ENCODE measurements at places on chromosomes 4 and X. TPM values are rescaled to one million over a fixed set of nuclear protein-coding genes. Genes with fewer than 3 reads are reported as not detected.
A peak's percentile ranks its signal among the peaks of the same experiment; 100 is the strongest.

FAM149A gene
- 5.1 TPM for total RNA-seq

NWD2 gene
- not detected for total RNA-seq

MID2 gene
- total RNA-seq: 1.8 TPM

- no peak for DNase-seq
These were observed 54.2 kb downstream of the MOSPD2 start for GRCh38 chrX:14927401-14927800.

DNA sequence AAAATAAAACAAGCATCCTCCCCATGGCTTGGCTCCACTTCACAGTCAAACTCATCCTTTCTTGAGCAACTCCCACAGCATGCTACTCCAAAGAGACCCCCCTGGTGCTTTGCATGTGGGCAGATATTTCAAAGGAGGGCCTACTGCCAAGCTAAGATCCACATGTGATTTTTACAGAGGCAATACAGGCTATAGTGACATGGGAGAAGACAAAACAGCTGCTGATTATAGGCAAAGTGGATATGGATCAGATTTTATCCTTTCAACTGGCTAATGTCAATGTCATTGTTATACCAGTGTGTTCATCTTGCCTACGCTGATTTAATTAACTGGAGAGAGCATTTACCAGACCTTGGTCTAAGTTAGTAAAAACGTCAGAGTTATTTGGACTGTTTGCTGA is 328.3 kb downstream of the KLHL13 start:
- no peak for DNase-seq

- DNase-seq: no peak
These were observed 300.5 kb upstream of the LCORL start for GRCh38 chr4:18321956-18322530.

DNA sequence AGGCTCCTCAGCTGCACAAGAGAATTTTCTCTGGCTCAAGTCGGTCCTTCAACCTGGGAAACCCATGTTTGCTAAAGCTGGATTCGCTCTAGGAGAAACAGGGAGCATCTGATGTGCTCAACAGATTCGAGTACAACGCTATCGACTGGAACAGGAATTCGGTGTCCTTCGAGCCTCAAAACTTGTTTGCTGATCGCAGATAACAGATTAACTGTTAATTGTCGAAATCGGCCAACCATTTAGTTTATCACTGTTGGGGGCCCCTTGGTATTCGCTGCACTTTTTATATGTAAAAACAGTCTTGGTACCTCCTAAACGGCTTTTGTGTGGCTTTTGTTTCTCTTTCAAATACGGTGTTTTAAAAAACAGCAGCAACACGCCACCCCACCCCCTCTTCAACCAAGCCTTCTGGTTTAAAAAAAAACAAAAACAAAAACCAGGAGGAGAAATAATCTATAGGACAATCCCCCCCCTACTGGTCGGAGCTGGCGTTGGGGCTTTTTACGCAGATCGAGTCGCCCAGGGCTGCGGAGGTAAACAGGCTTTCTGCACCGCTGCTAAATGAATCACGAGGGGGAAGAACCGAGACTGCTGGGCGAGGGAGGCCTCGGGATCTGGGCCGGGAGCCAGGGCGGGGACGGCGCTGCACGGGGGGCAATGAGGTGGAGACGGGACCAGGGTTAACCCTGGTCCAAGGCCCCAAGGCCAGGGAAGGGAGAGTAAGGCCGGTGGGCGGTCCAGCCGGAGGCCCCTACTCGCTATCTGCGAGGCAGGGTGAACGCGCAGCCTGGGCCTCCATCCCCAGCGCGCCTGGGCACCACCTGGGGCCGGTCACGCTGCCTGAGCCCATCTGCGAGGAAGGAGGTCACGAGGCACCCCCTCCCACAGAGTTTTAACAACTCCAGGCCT is 71.7 kb upstream of the BCOR start:
- peak; percentile 68 for DNase-seq

Data from Caco-2 (cell line).